Kasumi-1 (cell line): ENCODE measurements at places on chromosomes 4 and X.

DNA sequence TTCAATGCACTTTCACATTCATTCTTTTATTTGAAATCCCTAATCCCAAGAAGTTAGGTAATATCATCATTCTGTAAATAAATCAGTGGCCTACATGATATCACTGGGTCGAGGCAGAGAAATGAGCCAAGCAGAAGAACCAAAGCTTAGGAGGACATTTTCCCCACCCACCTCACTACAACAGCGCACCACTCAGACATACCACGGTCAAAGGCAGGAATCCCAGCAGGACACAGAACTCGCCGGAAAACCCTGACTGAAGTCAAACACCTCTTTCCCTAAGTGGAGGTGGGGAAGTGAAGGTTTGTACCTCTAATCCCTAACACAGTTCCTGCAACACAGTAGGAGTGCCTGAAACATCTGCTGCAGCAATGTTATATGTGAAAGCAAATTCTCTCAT lies 21.5 kb downstream of the RELL1 start:
- no peak for DNase-seq

GRCh38 chr4:149173241-149174013 lies 642.2 kb downstream of the IQCM start:
- DNase-seq: no peak

- DNase-seq: no peak
Observed at GRCh38 chr4:151207186-151207585, 69.8 kb upstream of the PRSS48 start.

DNA sequence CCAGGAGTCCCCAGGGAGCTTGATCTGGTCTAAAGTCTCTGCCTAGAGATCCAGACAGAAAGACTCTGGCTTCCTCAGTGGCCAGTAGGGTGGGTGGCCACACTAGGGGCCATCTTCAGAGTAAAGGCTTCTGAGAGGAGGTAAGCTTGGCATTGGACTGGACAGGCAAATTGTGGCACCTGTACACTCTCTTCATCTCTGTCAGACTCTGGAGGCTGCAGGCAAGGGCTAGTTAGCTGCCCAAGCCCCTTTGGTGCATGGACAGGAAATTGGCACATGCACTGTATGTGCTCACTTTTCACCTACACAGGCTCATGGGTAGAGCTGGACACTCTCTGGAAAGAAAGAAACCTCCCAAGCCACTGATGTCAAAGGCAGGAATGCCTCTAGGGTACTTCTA lies 142.8 kb downstream of the PJA1 start:
- no peak for DNase-seq

GRCh38 chr4:160880180-160880579 lies 1283.6 kb downstream of the FSTL5 start:
- no peak for DNase-seq

- no peak for DNase-seq
Observed at GRCh38 chrX:153495362-153495751, 577 bp downstream of the BGN start.

DNA sequence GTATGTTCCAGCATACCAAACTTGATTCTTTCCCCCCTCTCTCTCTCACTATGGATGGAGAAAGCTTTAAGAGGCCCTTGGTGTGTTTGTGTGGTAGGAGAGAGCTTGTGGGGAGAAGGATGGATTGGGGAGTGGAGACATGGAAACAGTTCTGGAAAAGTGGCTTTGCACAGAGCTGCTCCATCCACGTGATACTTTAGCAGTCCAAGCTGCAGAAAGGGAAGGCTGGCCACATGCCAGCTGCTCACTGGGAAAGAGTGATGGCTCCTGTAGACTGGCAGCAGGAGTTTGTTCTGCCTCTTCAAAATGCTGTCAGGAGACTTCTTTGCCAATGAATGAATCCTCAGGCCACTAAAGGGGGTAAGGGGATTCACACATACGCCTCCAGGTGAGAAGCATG lies 21.7 kb upstream of the SEC24B start:
- DNase-seq: no peak

DNA sequence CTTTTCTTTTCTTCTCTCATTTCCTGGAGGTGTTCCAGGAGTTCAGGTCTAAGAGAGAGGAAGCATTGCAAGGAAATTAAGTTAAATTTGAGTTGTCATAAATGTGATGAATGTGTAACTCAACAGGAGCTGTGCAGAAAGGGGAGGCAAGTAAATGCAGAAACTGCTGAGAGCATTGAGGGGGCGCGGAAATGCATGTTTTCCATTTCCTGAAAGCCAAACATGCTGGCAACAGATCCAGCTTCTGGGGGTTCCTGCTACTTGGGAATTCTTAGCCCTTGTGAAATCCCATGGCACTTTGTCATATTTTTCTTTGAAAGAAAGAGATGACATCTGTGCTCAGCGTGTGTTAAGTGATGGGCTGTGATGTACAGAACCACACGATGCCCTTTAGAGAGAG lies 33.8 kb upstream of the NAP1L5 start:
- DNase-seq: no peak

- no peak for DNase-seq
Observed at GRCh38 chr4:109010521-109010920, 247.7 kb upstream of the ETNPPL start.

GRCh38 chr4:102533904-102534303 lies 32.7 kb downstream of the NFKB1 start:
- DNase-seq: no peak

DNA sequence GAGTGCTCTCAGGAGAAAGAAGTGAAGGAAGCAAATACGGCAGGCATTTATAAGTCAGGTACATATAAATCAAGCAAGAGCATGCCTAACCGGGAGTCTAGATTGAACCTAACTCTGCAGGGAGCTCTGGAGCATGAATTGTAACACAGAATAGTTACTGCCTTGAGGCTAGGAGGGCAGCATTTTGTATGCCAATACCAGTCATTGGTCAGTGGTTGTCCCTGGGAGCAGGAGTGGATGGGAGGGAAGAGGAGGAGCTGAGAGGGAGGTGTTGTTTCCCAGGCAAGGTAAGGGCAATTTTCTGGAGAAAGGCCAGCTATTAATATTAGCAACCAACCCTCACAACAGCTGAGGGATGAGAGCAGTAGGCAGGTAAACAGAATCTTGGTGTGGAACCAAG lies 224.7 kb upstream of the DCAF8L1 start:
- no peak for DNase-seq

- DNase-seq: peak; percentile 57
Observed at GRCh38 chr4:155666344-155667221, at the start of gene GUCY1A1. GUCY1A1 (plus strand) TSS chr4:155666848; CDS start chr4:155696868, 30,020 bp downstream.

GRCh38 chrX:47543496-47543895 lies 17.5 kb upstream of the ARAF start:
- no peak for DNase-seq

- DNase-seq: no peak
Observed at GRCh38 chr4:7535094-7535493, 100.4 kb upstream of the PSAPL1 start.

GRCh38 chr4:2833671-2834000 lies 10.0 kb upstream of the ADD1 start:
- no peak for DNase-seq

DNA sequence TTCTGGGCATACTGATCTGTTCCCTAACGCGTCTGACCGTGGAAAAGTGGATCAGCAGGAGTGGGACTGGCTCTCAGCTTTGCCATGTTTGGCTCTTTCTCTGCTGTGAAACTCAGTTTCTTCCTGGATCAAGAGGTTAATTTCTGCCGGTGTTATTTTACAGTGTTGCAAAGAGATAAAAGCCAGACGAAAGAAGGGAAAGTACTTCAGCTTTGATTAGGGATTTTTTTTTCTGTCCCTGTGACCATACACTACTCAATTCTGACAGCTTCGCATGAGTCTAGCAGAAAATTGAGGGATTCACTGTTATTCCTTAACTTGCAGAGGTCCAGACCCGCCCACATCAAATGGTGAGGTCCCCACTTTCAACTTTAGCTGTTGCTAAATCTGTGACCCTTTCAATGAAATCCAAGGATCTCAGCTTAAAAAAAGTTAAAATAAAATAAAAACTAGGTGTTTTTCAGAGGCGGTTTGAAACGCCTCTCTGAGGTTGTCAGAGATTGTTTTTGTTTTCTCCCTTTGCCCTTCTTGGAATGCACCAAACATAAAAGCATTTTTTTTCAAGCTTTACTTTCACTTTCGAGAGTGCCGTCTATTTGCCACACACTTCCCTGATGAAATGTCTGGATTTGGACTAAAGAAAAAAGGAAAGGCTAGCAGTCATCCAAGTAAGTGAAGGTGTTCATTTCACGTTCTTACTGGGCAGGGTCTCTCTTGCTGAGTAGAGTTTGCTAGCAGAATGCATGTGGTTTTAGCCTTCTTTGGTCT lies at the start of gene TLR3:
Gene TLR3 (plus strand): TSS at position 576 of the 768 bp plus-strand sequence. CDS start 7,464 bp downstream, outside the sequence.
- peak; percentile 25 for DNase-seq

GRCh38 chr4:122403861-122404260 lies 25.1 kb downstream of the ADAD1 start:
- DNase-seq: no peak

DNA sequence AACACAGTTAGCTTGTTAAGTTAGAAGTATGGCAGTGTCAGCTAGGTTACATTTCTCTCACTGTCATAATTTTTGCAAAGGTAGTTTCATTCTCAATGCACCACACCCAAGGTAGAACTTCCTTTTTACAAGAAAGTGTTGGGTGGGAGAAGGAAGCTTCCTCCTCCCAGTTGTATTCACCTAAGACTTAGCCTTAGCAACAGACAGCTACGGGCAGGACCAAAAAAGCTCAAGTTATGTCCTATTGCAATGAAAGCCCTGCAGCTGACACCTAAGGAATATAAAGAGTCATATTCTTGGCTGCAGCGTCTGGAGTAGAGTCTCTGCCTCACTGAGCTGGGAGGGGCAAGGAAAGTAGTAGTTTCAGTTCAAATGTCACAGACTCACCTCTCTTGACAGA lies 25.1 kb upstream of the PRDM8 start:
- no peak for DNase-seq

DNA sequence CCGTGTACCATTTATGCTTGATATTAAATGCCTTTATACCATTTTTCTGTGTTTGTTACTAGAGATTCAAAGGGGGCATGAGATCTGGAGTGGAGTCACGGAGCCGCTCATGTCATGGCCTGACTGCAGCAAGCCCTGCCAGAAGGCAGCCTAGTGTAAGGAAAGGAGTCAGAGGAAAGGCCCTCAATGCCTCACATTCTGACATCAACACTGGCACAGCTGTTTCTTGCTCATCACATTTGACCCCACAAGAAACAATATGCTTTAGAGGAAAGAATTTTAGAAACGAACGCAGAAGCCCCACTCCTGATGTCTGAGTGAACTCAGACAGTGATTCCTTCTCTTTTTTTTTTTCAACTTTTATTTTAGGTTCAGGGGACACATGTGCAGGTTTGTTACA lies 322.4 kb upstream of the CPEB2 start:
- no peak for DNase-seq

DNA sequence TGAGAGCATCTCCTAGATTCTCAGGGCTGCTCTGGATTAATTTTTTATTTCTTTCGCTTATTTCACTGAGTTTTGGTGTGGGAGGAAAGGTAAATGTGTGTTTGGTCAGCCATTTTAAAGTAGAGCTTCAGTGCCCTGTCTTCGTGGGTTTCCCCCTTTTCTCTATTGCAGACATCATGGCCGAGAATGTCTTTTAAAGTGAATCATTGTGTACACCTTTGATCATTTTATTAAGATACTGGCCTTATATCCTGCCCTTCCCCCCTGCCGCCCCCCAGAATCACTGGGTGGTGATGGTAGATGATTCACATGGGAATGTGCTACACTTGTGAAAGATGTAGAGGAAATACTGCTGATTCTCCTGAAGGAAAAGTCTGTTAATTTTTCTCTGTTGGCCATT lies 23.8 kb downstream of the CDKL5 start:
- DNase-seq: no peak

- DNase-seq: no peak
Observed at GRCh38 chr4:53841711-53842110, 222.7 kb downstream of the CHIC2 start.

- DNase-seq: no peak
Observed at GRCh38 chr4:143287572-143287923, 49.1 kb upstream of the GAB1 start.

DNA sequence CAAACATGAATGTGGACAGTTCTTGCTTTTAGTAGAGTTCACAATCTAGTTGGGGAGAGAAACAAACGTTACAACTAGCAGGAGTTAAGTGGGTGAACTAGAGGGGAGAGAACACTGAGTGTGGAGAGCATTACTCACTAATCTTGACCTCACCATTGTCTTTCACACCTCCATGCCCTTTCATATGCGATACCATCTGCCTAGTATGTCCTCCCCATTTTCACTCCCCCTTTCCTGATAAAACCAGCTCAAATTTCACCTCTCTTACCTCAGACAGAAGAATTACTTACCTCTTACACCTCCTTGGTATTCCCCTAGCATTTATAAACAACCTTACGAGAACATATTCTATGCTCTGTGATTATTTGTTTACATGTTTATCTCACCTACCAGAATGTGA lies 53.6 kb downstream of the LAS1L start:
- no peak for DNase-seq

DNA sequence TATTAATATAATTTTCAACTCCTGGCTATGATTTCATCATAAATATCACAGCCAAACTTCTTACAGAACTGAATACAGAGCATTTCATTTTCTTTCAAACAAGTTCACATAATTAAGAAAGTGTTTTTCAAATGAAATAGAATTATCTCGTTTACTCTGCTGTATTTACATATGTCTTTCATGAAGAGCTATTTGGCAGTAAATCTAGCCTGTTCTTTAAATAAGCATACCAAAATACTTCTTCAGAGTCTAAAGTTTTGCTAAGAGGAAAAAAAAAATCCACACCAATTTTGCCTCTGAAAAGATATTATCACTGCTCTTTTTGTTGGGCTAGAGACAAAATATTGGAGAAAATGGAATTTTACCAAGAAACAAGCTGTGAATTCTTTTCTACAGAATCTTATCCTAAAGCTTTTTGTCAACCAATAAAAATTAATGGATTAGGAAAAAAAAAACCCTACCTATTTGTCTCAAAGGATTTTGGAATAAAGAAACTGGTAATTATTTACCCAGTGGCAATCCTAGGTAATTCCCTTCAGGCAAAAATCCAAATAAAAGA lies 287.9 kb upstream of the NR3C2 start:
- no peak for DNase-seq

DNA sequence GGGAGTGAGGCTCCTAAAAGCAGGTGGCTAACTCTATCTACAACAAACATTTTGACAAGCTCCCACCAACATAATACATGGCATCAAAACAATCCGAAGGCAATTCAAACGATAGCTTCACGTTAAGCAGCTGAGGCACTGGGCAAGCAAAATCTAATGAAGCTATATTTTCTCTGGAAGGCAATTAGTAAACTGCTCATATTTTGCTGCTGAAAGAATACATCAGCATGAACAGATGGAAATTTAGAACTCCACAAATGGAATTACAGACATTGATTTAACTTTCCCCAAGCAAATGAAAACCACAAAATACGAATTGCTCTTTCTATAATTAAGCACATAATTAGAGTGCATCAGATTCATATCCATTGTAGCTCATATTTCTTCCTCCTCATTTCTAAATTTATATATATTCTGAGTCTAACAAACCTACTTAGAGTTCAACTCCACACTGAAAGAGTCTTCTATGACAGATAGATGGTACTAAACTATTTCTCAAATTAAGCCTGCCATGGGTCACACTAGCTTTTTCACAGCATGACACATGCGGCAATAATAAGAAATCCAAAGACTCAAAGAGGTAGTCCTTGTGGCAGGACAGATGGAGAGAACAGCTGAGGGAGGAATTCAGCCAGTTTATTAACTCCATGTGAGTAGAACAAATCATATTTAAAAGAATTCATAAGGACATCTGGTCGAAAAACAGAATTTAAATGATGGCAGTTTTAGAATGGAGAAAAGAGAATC lies 305.4 kb downstream of the MAPK10 start:
- no peak for DNase-seq
